ENCODE measurements at places on chromosomes 4 and X.

DNA sequence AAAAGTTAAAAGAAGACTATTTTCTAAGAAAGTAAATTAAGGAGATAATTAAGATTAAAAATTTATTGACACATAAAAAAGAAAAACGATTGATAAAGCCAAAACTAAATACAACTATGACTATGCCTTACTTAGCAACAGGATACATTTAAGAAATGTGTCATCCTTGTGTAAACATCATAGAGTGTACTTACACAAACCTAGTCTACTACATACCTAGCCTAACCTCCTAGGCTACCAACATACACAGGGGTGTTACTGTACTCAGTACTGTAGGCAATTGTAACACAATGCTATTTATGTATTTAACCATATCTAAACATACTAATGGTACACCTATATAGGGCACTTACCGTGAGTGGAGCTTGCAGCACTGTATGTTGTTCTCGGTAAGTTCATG, 108.3 kb downstream of the ANXA10 start:
- no peak for DNase-seq

GRCh38 chr4:119794681-119795080, 166.1 kb upstream of the PDE5A start:
- DNase-seq: no peak

DNA sequence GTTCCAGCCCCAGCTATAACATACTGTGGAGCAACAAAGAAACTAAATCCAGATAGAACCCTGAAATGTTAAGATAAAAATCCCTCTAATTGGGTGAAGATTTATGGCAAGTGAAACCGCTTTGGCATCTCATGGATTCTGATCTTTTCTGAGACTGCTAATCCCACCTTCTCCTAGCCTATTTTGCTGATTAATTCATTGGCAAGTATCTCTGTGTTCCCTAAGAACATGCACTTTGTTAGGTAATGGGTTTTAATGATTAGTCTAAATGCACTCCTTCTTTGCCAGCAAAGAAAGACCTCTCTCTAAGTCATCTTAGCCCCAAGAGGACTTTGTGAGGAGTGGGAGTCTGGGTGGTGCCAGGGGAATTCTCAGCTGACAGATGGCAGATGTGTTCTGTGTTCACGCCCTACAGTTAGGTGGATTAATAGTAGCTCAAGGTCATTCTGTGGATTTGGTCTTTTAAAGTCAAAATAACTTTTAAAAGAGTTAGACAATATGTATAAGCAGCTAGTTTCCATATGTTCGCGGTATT, 171.3 kb downstream of the UNC5C start:
- DNase-seq: no peak

- DNase-seq: no peak
Observed at GRCh38 chrX:23013366-23013765, 13.6 kb downstream of the DDX53 start.

DNA sequence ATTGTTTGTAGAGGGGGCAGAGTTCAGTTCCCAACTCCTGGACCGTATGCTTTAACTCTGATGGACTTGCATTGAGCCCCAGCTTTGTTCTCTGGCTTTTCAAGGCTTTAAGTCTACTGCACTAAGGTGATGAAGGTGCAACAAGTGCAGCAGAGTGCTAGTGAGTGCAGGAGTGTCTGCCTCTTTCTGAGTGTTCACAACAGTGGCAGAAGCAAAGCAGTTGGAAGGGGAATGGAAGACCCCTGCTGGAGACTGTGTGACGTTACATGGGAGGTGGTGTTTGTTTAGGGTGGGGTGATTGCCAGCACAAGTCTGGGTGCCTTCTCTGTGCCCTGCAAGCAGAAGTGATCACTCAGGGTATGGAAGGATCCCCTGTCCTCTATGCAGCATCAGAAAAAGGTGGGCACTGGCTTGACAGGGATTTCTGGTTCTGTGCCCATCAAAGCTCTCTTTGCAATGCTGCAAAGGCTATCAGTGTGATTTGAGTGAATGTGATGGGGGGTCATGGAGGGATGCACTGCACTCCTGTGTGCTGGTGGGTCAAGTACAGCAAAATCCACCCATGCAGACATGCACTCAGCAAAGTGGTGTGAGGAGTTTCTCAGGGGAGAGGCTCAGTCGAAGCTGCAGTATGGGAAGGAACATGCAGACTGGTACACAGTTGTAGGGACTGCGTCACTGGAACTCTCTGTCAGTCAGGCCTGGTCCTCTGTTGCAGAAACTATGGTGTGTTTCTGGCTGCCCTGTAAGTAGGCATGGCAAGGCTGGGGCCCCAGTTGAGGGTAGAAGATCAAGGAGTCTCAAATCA, 70.9 kb upstream of the UGT2B7 start:
- no peak for DNase-seq

- DNase-seq: no peak
Observed at GRCh38 chrX:70041993-70042392, 7.7 kb downstream of the AWAT2 start.

GRCh38 chrX:151988706-151989299, 14.3 kb upstream of the GABRE start:
- no peak for DNase-seq

DNA sequence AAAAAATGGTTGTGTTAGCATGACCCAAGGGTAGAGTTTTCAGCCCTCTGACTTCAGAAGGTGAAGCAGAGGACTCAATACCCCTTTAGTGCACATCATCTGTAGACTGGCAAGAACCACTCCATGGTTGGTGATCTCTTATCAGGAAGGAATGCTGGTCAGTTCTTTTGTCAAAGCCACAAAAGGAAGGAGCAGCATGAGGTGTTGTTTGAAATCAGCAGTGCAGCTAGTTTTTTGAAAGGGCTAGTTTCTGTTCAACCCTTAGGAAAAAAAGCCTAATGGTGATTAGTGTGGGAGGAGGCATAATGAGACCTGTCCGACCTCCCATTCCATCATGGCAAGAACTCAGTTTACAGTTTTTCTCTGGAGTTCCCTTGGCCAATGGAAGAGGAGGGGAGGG, 362.0 kb upstream of the CT83 start:
- no peak for DNase-seq

DNA sequence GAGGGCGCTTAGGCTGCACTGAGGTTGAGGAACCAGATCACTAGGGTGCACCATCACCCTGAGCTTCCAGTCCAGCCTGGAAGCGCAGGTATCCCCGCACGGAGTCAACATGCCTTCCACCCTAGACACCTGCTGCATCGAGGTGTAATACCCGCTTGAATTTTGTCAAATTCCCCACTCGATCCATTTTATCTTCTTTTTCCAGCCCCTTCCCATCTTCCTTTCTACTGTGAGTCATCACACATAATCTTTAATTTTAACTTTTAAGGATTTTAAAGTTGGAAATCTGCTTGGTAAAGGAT, 821 bp downstream of the PLK4 start:
- DNase-seq: no peak

- DNase-seq: no peak
Observed at GRCh38 chrX:40644821-40645358, 2.5 kb downstream of the CXorf38 start.

DNA sequence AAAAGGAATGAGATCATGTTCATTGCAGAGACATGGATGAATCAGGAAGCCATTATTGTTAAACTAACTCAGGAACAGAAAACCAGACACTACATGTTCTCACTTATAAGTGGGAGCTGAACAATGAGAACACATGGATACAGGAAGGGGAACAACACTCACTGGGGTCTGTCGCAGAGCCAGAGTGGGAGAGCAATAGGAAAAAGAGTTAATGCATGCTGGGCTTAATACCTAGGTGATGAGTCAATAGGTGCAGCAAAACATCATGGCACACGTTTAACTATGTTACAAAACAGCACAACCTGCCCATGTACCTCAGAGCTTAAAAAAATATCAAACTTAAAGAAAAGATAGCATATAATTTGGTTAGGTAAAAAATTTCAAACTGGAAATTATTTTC, 281.4 kb downstream of the PABPC4L start:
- DNase-seq: no peak

- no peak for DNase-seq
Observed at GRCh38 chr4:95415346-95415771, 133.4 kb downstream of the UNC5C start.

DNA sequence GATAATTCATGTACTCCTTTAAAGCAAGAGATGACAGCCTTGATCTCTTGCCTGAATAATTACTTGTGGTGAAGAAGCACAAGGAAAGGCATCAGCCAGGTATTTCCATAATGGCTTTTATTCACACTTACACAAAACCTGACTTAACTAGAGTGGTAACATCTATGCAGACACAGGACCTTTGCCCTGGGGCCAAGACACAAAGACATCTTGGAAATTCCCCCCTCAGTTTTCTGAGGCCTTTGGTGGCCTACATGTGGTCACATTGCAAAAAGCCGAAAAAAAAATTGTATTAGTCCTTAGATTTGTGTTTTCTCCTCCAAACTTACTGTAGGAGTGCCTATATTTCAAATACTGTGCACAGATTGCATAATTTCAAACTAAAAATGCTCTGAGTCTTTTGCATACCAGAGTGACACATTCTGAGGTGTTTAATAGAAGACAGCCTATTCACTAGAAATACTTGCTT, 172.4 kb downstream of the PDGFC start:
- DNase-seq: no peak

- DNase-seq: no peak
Observed at GRCh38 chrX:44708470-44708869, 135.4 kb upstream of the DUSP21 start.

DNA sequence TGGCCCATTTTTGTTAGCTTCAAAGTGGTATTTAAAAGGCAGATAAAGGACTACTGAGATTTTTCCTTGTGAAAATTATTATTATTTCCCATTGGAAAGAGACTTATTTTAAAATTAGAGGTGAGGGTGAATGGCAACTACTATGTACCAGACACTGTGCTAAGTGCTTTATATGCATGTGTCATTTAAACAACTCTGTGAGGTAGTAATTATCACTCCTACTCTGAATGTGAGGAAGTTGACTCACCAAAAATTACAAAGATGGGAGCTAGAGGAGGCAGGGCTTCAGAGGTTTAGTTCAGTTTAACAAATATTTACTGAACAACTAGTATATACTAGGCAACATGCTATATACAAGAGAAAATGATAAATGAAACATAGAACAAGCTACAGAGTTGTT, 78.2 kb downstream of the MSL3 start:
- DNase-seq: no peak

GRCh38 chr4:71453531-71453930, 114.7 kb downstream of the SLC4A4 start:
- no peak for DNase-seq

- no peak for DNase-seq
Observed at GRCh38 chrX:130539721-130540321, 138.0 kb downstream of the RBMX2 start.

GRCh38 chrX:69117876-69118526, 47.3 kb downstream of the PJA1 start:
- no peak for DNase-seq

Measured in esophagus muscularis mucosa (tissue), 4 donors.